ENCODE measurements at places on chromosomes 16 and 17. TPM values are rescaled to one million over a fixed set of nuclear protein-coding genes. Genes with fewer than 3 reads are reported as not detected.

The CCL3 gene
- total RNA-seq = not detected

The KRTAP4-9 gene
- total RNA-seq = not detected

The TRPV3 gene
- 0.91 TPM for total RNA-seq

The CES5A gene
- not detected for total RNA-seq

The CAVIN1 gene
- 1,211 TPM for total RNA-seq

The ABCC12 gene
- total RNA-seq = under 0.01 TPM

The FBXW10B gene
- 1.0 TPM for total RNA-seq

The PMFBP1 gene
- total RNA-seq = under 0.01 TPM

The HBQ1 gene
- total RNA-seq = not detected

The SEZ6L2 gene
- 2.6 TPM for total RNA-seq

The CLEC10A gene
- not detected for total RNA-seq

The UBN1 gene
- total RNA-seq = 25.6 TPM

The SLC47A1 gene
- total RNA-seq = 10.2 TPM

The SLC13A2 gene
- not detected for total RNA-seq

The ZNF624 gene
- total RNA-seq = 8.1 TPM

The KRTAP2-2 gene
- not detected for total RNA-seq

The TRPV2 gene
- 21.7 TPM for total RNA-seq

The SGCA gene
- 13.3 TPM for total RNA-seq

The KCNAB3 gene
- total RNA-seq = 0.52 TPM

The GP1BA gene
- not detected for total RNA-seq

Data from articular chondrocyte of knee joint (primary cell).